ENCODE measurements at places on chromosomes 5 and 9.

- DNase-seq = no peak
These were observed 36.0 kb downstream of the POC5 start for GRCh38 chr5:75681125-75681830.

GRCh38 chr5:58851571-58851970 is 268.7 kb downstream of the RAB3C start:
- no peak for DNase-seq

DNA sequence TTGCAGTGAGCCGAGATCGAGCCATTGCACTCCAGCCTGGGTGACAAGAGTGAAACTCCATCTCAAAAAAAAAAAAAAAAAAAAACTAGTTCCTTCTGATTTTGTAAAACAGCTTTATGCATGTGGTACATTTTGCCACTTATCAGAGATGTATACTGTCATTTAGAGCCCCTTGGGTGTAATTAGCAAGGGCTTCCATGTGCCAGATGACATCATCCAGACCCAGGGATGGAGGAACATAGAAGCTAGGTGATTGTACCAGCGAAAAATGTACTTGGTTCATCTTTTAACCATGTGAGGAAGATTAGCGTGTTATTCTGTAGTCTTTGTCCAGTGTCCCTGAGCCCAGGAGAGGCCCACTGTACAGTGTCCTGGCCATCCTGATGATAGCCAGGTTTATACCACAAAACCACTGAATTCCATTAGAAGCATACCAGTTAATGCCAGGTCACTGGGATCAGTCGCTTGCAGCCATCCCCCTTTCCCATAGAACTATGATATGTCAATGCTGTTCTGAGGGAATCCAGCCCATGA is 239.3 kb upstream of the SGCD start:
- no peak for DNase-seq

GRCh38 chr5:133830911-133831310 is 137.5 kb downstream of the C5orf15 start:
- DNase-seq = no peak

DNA sequence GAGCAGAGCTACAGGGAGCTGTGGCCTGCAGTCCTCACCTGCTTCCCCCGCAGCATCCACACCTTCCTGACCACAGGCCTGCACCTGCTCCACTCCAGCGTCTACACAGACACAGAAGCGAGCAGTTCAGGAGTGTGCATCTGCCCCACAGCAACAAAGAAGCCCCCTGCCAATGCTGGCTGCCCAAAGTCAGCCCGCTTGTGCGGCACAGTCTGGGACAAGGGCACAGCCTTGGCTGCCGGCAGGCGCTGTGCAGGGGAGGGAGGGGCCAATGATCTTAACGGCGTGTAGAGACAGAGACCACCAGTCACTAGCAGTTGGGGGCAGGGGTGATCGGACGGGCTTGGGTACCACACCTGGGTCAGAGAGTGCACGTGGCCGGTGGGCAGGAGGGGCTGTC is 6.6 kb downstream of the BRD9 start:
- DNase-seq = no peak

- no peak for DNase-seq
These were observed 44.5 kb upstream of the NR3C1 start for GRCh38 chr5:143447983-143448382.

Measured in stimulated activated CD8-positive, alpha-beta memory T cell treated with anti-CD3 and anti-CD28 coated beads, Interleukin-15, amount 100 ng/mL, for 48 hours (primary cell).